Activated CD8-positive, alpha-beta memory T cell treated with anti-CD3 and anti-CD28 coated beads for 24 hours (primary cell): ENCODE measurements at places on chromosomes 4 and X.

DNA sequence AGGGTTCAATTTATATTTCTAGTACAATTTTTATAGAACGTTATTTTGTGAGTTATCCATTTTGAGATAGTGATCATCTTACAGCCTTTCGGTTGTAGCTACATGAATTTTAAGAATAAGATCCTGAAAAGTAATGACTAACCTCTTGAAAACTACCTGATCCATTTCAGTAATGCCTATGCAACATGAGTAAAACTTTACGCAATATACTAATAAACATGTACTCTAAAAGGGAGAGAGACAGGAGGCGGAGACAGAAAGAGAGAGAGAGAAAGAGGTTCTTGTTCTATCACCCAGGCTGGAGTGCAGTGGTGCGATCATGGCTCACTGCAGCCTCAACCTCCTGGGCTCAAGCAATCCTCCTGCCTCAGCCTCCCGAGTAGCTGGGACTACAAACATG lies 816.1 kb downstream of the CCSER1 start:
- no peak for DNase-seq

DNA sequence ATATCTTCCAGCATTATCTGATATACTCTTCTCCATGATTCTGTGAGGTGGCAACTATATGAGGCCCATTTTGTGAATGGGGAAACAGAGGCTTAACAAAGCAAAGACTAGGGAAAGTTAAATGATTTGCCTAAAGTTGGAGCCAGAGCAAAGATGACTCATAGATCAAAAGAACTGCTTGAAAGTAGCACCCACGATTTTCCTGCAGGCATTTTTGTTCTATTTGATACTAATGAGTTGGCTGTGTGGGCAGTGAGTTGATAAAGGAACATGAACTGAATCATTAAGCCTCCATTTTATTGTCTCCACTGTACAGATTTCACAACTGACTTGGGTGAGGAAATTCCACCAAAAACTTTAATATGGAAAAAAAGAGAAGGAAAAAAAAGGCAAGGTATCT lies 138.9 kb upstream of the IGFBP7 start:
- no peak for DNase-seq

GRCh38 chr4:107318078-107318477 lies 282.0 kb upstream of the DKK2 start:
- DNase-seq, result no peak

- no peak for DNase-seq
These were observed 33.4 kb downstream of the ADGRA3 start for GRCh38 chr4:22482250-22483127.

- no peak for DNase-seq
These were observed 33.7 kb downstream of the CD38 start for GRCh38 chr4:15811703-15812337.

DNA sequence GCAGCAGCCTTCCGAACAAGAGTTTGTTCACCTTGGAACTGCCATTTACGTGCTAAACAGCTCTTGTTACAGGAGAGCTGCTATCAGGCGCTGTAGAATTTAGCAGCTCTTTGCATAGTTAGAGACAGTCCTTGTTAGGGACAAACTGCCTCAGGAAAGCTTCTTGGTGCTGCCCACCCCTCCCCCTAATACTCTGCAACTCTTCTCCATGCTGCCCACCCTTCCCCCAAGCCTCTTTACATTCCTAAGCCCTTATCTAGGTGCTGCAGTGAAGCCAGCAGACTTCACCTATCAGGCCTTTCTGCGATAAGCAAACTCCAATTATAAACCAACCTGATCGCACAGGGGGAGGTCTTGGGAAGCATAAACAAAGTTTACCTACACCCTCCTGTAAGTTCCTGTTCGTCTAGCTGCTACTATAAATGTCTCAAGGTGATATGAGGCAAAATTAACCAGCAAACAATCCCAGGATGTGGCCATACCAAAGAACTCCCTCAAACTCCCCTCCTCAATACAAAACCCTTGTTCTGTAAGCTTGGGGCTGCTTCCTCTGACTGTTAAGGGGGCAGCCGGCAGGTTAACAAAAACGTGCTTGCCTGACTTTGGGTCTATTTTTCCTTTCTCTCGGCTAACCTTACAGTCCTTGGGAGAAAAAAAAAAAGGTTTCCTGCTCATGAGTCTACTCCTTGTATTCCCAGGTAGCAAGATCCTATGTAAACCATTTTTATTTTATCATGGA lies 74.0 kb upstream of the GC start:
- no peak for DNase-seq

GRCh38 chr4:104919406-104919805 lies 227.3 kb upstream of the TET2 start:
- DNase-seq, result no peak

GRCh38 chrX:7637066-7637465 lies 205.9 kb upstream of the VCX start:
- DNase-seq, result no peak

- DNase-seq, result no peak
These were observed 60.4 kb upstream of the ATXN3L start for GRCh38 chrX:13380211-13380610.

- DNase-seq, result no peak
These were observed 5.7 kb downstream of the FAM120C start for GRCh38 chrX:54177306-54177705.

DNA sequence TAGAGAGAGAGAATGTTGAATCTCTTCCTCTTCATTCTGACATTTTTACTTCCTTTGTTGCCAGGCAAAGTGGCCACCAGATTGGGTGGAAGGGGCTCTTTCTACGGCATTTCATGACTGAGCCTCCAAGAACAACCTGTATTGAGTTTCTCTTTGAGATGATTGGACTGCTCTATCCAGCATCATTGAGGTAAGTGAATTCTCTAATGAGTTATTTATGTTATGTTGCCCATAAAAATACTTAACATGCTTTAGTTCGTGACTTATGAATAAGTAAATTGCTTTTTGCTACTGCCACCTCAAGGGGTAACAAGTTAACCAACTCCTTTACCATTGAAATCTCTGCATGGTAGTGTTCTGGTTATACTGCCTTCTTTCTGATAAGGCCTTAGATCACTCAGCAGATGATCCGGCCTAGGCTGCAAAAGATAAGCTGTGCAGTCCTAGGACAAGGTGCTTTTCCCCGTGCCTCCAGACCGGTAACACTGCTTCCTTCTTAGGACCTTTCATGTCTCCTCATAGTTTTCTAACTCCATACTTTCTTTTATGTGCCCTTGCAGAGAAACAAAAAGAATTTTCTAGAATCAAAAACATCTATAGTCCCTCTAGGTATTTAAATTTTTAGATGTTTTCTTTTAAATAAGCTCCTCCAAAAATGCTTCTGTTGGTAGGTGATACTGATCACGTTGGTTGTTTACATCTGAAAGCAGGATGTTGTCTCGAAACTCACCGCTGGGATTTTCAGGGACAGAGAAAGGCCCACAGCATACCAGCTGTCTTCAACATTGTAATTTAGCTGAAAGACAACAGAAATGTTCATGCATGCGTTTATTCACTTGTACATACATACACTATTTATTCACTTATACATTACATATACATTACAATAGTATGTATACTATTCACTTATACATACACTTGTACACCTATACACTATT lies 157.1 kb upstream of the RBPJ start:
- DNase-seq, result no peak

- DNase-seq, result no peak
These were observed 92.5 kb downstream of the AKAP4 start for GRCh38 chrX:50108264-50108663.

GRCh38 chr4:105644257-105644656 lies 64.2 kb downstream of the INTS12 start:
- no peak for DNase-seq

DNA sequence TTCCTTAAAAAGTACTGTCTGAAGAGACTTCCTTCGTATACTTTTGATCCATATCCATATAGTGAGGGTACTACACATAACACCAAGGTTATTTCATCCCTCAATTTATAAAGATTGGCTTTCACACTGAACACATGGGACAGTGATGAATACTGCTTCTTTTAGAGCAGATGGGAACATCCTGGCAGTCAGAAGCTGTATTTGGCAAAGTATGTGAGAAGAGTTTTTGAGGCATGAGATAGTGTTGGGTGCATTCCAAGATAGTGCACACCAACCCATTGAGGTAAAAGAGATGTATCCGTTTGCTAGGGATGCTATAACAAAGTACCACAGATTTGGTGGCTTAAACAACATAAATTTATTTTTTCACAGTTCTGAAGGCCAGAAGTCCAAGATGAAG lies 141.1 kb downstream of the MOSPD2 start:
- no peak for DNase-seq

DNA sequence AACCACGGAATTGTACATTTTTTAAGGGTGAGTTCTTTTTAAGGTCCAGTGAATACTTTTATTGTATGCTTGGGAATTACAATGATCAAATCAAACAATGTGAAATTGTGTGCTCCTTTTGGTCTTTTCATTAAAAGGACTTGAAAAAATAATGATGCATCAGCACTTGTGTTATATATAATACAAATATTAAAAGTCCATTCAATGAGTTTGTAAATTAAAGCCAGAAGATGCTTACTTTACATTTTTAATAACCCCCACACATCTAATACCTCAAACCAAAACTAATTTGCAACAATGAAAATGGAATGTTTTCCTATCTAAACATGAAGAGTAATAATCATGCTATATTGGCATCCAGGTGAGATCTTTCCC lies 369.8 kb upstream of the LCORL start:
- no peak for DNase-seq

DNA sequence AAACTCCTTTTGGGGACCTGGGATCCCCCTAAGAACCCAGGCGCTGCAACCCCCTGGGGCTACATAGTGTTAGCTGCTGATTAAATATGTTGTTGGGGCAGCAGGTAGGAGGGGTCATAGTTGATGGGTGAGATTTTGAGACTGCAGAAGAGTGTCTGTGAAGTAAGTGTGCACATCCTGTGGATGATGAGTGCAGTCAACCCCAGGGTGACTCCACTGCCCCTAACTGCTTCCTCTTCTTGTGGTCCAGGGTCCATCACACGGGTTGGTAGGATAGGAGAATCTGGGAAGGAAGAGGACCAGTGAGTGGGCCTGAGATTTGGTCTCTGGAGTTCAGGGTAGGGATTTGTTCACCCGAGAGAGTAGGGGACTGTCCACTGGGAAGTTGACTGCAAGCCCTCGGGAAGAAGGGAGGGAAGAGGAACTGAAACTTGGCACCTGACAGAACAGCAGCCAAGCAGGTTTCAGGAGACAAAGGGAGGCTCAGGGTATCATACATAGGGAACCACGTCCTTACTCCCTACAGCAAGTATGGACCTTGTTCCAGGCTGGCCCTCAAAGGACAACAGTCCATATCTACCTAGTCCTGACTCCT lies 8.5 kb downstream of the DLG3 start:
- DNase-seq, result no peak

DNA sequence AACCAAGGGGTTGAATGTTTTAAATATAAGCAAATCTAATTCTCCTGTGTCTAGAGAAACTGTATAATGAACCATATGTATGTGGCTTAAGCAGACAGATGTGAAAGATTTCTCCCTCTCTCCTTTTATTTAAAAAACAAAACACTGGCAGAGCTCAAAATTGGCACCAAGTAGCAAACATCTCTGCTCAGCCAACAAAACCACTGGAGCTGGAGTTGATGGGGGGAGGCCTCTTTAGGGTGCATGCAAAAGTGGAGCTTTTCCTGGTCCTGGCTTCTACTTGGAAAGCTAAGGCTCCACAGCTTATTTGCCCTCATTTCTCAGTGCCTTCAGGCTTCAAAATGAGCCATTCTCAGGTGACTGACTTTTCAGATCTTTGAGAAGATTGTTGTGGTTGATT lies 95.6 kb downstream of the REPS2 start:
- no peak for DNase-seq

- no peak for DNase-seq
These were observed 4.2 kb upstream of the CDS1 start for GRCh38 chr4:84578540-84579402.

DNA sequence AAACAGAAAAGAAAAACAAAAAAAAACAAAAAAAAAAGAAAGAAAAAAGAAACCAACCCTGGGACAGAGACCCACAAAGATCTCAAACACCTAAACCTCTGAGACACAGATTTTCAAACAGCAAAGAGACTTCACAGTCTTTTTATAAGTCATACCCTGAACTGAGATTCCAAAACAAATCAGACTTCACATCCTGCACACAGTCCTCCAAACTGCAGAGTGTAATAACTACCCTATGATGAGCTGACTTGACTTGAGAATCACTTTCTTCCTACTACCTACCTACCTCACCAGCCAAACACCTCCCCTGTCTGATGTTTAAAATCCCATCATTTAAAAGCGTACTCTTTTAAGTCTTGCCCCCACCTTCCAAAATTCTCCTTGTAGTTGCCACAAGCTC lies 25.2 kb upstream of the GLOD5 start:
- DNase-seq, result no peak

DNA sequence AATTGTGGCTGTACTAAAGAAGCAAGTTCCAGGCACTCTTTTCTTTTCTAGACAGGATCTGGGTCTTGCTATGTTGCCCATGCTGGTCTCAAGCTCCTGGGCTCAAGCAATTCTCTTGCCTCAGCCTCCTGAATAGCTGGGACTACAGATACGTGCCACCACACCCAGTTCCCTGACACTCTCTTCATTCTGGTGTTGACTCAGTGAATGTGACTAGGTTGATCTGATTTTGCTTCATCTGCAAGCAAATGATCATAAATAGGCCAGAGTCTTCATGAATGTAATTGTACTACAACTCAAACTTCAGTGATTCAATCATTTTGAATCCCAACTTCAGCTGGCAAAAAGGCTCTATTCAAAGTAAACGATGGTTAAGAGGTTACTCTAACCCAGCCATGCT lies 78.5 kb downstream of the APBB2 start:
- DNase-seq, result no peak

DNA sequence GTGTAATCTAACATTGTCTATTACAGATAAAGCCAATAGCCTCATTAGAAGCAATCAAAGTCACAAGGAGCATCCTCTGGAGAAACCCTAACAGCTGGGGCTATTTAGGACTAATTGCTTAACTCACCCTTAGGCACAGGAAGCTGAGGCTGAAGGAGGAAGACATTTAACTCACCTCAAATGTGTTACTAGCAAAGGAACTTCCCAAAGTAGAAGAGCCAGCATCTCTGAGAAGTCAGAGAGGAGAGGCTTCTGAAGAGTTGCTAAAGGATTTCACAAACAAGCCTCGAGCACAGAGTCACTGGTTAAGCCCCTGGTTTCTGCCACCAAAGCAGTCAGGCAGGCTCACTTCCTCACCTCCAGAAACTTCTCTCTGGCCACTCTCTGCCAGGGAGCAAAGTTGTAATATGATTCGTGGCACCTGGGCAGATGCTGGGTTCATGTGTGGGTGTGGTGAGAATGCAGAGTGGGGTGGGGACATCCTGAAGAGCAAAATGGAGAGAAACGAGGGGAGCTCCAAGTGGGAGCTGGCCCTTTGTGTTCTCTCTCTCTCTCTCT lies 201.3 kb downstream of the HS6ST2 start:
- DNase-seq, result no peak

DNA sequence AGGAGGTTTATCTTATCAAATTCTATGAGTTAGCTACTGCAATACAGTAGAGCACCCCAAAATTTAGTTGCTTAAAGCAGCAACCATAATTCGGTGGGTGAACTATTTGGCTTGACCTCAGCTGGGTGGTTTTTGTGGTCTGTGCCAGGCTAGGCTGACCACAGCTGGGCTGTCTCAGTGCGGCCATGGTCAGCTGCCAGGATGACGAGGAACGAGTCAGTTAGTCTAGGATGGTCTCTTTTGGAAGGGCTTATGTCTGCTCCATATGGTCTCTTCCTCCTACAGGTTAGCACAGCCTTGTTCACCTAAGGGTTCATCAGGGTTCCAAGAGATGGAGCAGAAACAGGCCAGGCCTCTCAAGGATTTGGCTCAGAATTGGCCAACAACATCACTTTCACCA lies 210.4 kb downstream of the PALLD start:
- DNase-seq, result no peak
